Sciatic nerve (tissue), 2 donors: ENCODE measurements at places on chromosomes 6 and 20. TPM values are rescaled to one million over a fixed set of nuclear protein-coding genes. Genes with fewer than 3 reads are reported as not detected.

MTFR2 gene
- 0.80 TPM for total RNA-seq

GRCh38 chr6:70863343-70863742 is 93.5 kb downstream of the B3GAT2 start:
- DNase-seq: no peak

DNA sequence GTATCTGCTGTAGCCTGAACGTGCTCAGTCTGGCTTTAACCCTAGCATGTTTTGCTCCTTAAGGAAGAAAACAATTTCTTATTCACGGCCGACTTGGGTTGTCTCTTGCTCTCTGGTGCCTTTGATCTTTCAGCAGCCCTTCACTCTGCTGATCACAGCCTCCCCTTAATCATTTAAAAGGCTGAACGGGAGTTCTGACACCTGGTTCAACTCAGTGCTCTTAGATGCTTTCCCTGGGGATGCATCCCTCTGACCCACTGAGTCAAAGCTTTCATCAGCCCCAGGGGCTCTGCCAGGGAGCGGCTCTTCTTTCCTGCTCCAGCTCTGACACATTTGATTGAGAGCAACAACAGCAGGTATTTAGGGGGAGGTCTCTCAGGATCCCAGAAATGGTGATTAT is 79.0 kb upstream of the FYN start:
- no peak for DNase-seq

GRCh38 chr6:119497988-119498727 is 148.6 kb upstream of the MAN1A1 start:
- DNase-seq: no peak

DNA sequence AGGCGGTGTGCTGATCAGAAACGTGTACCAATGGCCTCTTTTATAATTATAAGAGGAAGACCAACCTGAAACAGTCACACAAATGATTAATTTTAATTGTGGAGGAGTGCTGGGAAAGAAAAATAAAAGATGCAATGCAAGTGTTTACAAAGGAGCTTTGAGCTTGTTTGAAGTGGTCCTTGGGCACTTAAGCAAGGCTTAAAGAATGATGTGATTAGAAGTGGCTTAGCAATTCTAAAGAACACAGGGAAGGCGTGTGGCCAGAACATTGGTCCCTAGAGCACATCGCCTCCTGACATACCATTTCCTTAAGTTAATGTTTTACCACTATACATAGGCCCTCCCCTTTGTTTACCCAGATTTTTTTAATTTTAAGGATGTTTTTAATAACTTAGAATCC is 26.1 kb downstream of the PTPN1 start:
- no peak for DNase-seq

SASH1 gene
- total RNA-seq: 118 TPM

GRCh38 chr6:147881432-147881831 is 372.9 kb downstream of the SAMD5 start:
- no peak for DNase-seq

PRKN gene
- total RNA-seq: 15.9 TPM

GRCh38 chr6:85641897-85642773 is 551 bp downstream of the SYNCRIP start:
- peak; percentile 79 for DNase-seq

GRCh38 chr6:14915888-14916832 is 329.7 kb upstream of the JARID2 start:
- no peak for DNase-seq

BHLHE23 gene
- total RNA-seq: not detected

DNA sequence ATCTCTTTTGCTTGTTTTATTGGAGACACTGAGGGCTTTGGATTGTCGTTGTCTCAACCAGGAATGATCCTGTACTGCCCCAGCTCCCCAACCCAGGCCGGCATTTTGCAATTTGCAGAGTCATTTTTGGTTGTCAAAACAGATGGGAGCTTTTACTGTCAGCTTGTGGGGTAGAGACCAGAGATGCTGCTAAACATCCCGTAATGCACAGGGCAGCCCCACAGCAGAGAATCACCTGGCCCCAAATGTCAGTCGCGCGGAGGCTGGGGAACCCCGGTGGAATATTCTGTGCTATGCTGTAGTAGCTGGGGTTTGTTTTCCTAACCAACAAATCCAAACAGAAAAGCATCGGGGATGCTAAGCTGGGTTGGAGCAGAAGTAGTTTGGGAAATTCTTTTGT is 99.7 kb downstream of the TSHZ2 start:
- DNase-seq: no peak

DNA sequence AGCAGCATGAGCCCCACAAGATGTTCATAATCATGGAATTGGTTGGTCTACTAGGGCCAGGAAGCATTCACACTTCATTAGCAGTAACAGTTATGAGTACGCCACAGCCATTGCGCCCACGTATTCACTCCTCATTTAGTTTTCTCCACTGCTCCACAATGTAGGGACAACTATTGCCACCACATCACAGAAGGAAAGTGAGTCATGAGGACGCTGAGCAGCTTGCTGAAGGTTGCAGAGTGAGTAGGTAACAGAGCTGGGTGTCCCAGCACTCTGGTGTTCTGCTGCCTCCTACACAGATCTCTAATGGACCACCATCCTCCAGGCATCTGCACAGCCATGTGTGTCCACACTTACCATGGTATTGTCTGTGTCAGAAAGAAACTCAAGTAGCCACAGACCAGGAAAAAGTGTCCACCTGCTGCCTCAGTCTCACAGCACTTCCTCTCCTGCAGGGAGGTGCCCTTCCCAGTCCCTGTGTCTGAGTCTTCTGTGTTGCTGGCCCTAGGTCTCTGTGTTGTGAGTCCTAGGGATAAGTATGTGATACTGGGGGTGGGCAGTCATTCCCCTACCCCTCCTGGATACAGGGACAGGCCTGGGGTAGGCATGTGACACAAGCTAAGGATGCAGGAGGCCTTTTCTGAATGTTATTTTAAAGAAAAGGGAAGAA is 103.9 kb downstream of the TTLL2 start:
- DNase-seq: peak; percentile 17

DNA sequence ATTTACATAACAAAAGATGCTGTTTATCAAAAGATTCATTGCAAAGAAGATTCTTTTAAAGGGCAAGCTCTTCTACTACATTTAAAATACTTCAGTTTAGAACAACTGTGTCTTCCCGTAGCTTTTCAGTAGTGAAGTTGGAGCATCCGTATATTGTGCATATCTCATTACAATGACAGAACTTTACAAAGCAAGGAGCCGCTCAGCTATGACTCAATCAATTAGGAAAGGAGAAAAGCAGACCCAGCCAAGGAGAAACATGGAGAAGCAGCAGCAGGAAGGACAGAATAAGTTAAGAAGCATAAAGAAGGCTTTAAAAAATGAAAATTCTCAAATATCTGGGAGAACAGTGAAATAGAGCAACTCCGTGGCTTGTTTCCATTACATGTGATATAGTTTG is 132.6 kb upstream of the SMLR1 start:
- no peak for DNase-seq

COL21A1 gene
- total RNA-seq: 31.4 TPM

DNAAF9 gene
- 35.0 TPM for total RNA-seq

DNA sequence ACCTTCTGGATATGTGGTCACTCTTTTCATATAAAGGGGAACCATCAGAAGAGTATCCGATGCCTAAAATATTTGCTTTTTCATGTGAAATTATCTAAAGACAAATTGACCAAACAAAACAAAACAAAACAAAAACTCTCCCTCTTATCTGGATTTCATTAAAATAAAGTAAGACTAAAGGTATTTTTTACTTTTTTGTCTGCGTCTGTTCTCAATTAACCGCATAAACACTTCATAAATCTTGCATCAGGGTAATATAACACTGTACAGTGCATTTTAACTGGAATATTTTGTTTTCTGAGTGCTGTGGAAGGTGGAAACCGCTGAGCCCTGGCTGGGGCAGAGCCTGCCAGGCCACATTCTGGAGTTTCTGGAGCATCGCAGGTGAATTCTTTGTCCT is 234.1 kb upstream of the ZFP64 start:
- DNase-seq: no peak

SLC17A1 gene
- total RNA-seq: not detected

DNA sequence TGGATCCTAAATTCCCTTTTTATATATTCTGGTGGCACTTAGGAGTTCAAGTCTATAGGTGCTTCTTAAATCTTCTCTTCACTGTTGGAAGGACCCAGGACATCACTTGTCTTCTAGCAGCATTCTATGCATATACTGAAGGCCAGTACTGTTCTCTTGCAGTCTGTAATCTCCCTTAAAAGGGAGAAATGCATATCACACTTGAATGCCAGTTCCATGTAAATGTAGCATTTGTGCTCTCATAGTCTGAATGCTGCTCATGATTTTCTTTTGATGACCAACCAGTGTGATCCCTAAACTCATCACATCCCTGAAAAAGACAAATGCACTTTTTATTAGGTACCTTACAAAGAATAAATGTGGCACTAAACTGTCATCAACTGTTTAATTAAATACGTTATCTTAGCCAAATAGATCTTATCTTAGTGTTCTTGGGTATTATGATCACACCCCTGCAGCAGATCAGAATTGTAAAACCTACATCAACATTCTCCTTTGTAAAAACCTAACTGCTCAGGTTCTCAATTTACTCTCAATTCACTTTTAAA is 176.1 kb downstream of the EPHA7 start:
- no peak for DNase-seq

GRCh38 chr20:38804682-38805501 is 605 bp upstream of the PPP1R16B start:
- DNase-seq: no peak

GRCh38 chr20:47230811-47231256 is 125.7 kb downstream of the ZMYND8 start:
- DNase-seq: no peak

GRCh38 chr6:136039185-136039584 is 187.7 kb downstream of the PDE7B start:
- no peak for DNase-seq

BYSL gene
- 16.0 TPM for total RNA-seq

OOEP gene
- total RNA-seq: not detected

DNA sequence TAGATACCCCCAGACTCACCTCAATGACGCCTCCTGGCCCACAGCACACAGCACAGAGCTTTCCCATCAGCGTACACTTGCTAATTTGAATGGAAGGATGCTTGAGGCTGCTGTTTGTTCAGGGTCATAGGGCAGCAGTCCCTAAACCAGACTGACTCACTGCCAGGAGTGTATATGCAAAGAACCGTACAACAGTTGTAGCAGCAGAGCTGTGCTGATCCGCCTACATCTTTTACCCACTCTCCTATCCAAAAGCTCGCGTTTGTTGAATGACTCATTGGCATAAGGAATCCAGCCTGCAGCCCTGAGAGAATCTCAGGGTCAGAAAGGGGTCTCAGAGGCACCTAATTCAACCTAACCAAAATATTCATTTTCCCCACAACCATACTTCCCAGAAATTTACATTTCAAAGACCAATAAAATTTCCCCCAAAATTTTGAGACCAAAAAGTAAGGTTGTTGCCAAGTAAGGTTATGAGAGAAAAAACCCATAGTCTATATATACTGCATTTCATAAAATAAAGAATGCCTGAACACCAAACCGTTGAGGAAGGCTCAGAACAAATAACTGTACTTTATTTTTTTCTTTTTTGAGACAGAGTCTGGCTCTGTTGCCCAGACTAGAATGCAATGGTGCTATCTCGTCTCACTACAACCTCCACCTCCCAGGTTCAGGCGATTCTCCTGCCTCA is 35.3 kb upstream of the CCND3 start:
- no peak for DNase-seq

- no peak for DNase-seq
These were observed 13.4 kb downstream of the HLA-DOB start for GRCh38 chr6:32803416-32803815.

SIRPA gene
- 55.5 TPM for total RNA-seq

DNA sequence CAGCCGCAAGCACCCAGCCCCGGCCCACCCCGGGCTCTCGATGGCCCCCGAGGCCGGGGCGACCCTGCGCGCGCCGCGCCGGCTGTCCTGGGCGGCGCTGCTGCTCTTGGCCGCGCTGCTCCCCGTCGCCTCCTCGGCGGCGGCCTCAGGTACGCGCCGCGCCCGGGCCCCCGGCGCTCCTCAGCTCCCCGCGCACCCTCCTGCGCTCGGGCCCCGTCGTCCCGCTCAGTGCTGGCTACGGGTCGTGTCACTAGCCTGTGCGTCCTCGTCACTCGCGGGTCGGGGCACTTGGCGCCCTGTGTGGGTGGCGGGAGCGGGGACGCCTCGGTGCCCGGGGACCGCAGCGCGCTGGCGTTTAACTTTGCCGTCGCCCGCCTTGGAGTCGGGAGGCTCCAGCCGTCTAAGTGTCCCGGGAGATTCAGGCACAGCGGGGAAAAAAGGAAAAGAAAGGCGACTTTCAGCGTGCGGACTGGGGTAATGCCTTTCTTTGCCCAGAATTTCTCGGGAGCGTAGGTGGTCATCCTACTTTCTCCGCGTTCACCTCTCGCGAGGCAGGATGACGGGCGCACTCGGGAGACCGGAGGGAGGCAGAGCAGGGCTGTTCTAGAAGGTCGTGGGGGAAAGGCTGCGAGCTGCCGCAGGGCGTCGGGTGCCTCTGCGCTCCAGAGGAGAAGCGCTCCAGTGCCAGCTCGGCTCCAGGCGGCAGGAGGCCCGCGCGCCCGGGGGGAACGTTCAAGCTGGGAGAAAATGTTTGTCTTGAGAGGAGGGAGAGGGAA is 545 bp downstream of the FNDC1 start:
- DNase-seq: peak; percentile 61

DNA sequence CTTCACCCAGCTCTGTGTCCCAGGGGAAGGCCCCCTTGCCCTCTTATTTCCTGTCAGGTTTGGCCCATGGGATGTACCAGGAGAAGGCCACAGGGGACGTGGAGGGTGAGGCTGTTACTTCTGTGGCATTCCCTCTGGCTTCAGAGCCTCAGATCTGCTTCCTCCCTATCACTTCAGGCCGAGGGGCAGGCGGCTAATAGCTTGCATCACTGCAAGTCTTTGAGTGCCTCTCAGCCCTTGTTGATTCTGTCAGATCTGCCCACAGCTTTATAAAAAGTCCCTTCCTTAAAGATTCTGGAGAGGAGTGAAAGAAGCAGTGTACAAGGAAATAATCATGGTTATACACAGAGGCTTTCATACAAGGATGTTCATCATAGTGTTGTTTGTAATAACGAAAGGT is 86.9 kb downstream of the LRFN2 start:
- DNase-seq: no peak

SCUBE3 gene
- 2.9 TPM for total RNA-seq

PHACTR3 gene
- total RNA-seq: not detected

- DNase-seq: peak; percentile 77
These were observed 205.9 kb downstream of the ZMYND8 start for GRCh38 chr20:47150403-47151152.

DNA sequence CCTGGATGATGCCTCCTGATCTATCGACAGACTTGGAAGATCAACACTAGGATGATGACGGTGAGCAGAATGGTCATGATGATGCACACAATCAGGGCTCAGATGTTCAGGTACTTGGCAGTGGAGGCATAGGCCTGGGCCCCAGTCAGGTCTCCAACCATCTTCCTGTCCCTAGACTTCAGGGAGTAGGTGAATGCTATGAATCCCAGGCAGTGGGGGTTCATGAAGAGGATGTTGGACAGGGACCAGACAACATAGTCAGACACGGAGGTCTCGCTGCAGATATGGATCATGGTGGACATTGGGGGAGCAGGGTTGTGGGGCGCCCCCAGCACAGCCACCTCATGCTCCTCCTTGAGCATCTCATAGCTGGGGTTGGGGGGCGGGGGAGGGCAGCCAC is 27.5 kb downstream of the HLA-F start:
- no peak for DNase-seq

- no peak for DNase-seq
These were observed 56.4 kb upstream of the VSTM2L start for GRCh38 chr20:37846573-37846972.

- no peak for DNase-seq
These were observed 5.0 kb downstream of the FAM209B start for GRCh38 chr20:56537997-56538396.

SS18L1 gene
- 18.9 TPM for total RNA-seq

OSER1 gene
- total RNA-seq: 34.1 TPM

- DNase-seq: no peak
These were observed 11.8 kb downstream of the TMEM14B start for GRCh38 chr6:10759312-10759839.

EYS gene
- 0.31 TPM for total RNA-seq
